Activated CD8-positive, alpha-beta memory T cell treated with anti-CD3 and anti-CD28 coated beads, Interleukin-2, amount 50 U/mL, for 48 hours (primary cell): ENCODE measurements at places on chromosomes 16 and 17.

DNA sequence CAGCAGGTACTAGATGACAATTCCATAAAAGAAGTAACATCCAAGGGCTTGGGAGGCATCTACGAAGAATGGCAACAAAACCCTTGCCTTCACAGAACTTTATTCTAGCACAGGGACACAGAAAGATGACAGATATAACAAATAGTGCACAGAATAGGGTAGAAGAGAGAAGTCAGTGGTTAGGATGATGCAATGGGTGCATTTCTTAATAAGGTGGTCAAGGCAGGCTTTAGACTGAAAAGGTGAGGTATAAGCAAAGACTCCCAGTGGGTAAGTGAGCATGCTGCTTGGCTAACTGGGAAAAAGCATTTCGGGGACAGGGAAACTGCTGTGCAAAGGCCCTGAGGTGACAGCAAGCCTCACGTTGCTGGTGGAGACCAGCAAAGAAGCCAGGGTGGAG is 175.9 kb downstream of the XYLT1 start:
- DNase-seq: no peak

DNA sequence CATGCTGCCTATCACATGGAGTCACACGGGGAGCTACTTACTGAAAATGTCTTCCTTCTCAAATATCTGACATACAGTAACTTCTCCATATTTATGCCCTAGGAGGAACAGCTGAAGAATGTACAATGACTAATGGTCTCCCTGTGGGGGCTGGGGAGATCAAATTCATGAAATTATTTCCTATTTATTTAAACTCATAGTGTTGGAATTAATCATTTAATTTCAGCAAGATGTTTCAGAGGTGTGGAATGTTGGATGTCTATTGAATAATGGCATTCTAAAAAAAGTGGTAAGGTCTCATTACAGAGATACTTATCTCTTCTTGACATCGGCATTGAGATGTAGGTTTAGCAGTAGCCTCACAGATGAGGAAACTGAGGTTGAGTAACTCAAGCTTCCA is 214.3 kb upstream of the CDH11 start:
- no peak for DNase-seq

DNA sequence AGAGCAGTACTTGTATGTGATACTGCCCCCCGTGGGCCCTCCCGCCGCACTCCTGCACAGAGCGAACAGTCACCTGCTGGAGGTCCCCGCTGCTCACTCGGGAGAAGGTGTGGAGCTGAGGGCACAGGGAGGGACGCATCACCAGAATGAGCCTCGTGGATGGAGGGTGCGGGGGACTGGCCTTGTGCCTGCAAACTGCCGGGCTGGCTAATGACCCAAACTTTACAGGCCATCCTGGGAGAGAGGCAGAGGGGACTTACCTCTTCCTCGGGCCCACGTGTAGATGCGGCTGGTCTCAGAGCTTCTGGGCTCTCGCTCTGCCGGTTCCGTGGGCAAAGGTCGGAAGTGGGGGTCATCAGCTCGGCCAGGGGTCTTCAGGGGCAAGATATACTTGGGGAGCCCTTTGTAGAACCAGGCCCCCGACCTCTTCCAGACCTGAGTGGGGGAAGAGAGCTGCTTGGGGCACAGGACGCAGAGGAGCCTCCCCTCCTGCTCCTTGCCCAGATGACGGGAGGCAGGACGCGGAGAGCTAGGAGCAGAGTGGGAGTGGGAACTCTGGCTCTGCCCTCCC is 65.5 kb upstream of the DOC2B start:
- DNase-seq: no peak

- DNase-seq: no peak
Measured at GRCh38 chr17:2710803-2711607, 559 bp downstream of the CLUH start.

DNA sequence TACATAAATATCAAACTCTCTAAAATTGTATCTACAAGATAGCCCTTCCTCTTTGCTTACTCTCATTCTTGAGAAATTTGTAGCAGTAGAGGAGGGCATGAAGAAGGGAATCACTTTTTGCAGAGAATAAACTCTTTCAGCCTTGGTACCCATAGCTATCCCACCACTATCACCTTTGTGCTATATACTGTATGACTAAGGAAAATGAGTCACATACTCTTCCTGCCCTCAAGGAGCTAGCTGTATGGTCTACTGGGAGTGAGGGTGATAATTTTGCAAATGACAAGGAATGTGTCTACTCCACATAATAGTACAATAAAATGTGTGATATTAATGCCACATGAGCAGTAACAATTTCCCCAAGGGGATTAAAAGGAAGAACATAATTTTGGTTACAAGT is 184.6 kb upstream of the WSB1 start:
- no peak for DNase-seq
